ENCODE measurements at places on chromosomes 6 and 20.

DNA sequence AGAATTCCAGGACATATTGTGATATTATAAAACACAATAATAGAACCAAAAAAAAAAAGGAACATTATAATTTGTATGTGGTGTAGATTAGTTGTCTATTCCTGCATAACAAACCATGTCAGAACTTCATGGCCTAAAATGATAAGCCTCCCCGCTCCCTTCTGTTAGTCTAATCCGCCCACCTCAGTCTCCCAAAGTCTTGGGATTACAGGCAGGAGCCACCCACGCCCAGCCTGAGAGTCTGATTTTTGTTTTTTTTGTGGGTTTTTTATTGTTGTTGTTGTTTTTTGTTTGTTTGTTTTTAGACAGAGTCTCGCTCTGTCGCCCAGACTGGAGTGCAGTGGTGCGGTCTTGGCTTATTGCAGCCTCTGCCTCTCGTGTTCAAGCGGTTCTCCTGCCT, 61.1 kb upstream of the C20orf144 start:
- no peak for DNase-seq

- no peak for DNase-seq
These were observed 767 bp upstream of the PAX1 start for GRCh38 chr20:21704408-21705385.

- peak; percentile 60 for DNase-seq
These were observed 38.2 kb downstream of the C6orf132 start for GRCh38 chr6:42104095-42104803.

- no peak for DNase-seq
These were observed 54.9 kb downstream of the TENT5A start for GRCh38 chr6:81697559-81697958.

DNA sequence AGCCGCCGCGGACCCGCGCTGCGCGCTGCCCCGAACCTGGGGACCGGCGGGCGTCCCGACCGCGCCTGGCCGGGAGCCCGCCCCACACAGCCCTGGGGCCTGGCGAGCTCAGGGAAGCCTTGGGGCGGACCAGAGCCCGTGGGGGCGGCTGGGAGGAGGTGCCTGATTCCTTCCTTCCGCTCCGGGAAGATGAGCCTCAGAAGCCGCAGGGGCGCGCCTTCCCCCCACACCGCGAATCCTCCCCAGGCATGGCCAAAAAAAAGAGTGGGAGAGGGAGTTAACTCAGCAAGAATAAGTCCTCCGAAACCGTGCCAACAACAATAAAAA, at the start of gene CBLN4:
CBLN4 (minus strand) TSS at position 131 of the 327 bp plus-strand sequence. CDS start 1,348 bp downstream, outside the sequence.
- no peak for DNase-seq

DNA sequence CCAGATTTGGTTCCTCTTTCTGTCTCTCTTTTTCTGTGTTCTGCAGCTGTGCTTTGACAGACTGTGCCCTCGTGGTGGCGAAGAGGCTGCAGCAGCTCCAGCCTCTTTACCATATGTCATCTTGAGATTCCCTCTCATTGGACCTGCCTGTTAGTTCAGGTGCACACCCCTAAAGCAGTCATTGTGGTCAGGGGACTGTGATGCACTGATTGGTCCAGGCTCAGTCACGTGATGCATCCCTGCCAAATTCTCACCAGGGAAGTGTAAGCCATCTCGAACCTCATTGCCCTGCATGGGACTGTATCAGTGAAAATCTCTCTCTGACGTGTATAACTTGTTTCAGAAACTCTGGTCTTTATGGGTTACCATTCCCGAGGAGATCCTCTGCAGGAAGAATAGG, 160.3 kb downstream of the EYA2 start:
- no peak for DNase-seq

DNA sequence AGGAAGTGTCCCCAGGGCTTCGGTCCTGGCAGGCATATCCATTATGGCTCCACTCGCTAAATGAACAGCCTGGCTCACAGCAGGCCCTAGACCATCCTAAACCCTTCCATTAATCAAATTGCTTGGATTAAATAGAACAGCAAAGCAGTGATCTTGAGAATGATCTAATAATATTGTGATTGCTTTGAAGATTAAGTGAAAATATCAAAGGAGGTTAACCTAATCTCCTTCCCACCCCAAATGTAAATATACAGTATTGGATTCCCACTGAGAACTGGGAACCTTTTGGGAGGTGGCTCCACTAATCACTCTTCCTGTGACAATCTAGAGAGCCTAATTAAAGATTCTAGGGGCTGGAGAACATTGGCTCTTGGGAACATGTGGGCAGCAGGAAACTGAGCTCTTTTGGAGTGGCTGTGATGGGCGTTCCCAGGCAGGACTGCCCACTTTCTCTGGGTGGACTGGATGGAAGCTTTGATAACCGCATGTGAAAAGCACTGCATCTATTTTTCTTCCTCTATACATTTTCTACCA, 68.3 kb upstream of the FRMD1 start:
- no peak for DNase-seq

DNA sequence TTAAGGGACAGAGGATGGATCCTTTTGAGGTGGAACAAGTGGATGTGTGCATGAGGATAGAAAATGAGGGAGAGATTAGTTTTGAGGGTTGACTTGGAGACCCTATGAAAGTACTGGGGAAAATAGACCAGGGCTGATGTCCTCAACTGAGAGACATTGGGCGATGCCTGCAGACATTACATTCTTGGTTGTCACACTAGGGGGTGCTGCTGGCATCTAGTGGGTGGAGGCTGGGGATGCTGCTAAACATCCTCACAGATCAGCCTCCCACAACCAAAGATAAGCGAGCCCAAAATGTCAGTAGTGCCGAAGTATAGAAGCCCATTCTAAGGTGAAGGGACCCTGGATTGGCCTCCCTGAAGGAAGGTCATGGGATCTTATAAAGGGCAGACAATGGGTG, 63.3 kb downstream of the MOCS1 start:
- DNase-seq: no peak

All from stimulated activated CD4-positive, alpha-beta T cell treated with anti-CD3 and anti-CD28 coated beads, Interleukin-15, amount 100 ng/mL, for 48 hours (primary cell).